ENCODE measurements at places on chromosomes 2 and 18.

DNA sequence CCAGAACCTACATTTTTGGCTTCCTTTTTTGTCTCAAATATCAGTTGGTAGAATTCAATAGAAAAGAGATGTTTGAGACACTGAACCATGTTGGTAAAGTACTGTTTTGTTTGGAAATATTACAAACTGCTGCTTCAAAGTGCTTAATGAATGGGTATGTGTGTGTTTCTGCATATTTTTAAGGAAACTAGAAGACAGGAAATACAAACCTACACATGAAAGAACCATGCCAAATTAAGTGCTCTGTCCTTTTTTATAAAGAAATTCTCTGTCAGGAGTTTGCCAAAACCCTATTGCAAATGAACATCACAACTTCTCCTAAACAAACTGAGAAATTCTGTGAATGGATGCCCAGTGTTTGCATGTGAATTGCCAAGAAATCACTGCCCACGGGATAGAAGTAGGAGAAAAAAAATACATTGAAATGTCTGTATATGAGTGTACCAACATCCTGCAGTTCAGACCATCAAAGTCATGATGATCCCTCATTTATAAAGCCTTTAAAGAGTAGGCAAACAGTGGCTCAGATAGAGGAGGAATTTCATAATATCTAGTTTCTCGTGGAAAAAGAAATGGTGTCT is 69.6 kb upstream of the RND3 start:
- no peak for DNase-seq

DNA sequence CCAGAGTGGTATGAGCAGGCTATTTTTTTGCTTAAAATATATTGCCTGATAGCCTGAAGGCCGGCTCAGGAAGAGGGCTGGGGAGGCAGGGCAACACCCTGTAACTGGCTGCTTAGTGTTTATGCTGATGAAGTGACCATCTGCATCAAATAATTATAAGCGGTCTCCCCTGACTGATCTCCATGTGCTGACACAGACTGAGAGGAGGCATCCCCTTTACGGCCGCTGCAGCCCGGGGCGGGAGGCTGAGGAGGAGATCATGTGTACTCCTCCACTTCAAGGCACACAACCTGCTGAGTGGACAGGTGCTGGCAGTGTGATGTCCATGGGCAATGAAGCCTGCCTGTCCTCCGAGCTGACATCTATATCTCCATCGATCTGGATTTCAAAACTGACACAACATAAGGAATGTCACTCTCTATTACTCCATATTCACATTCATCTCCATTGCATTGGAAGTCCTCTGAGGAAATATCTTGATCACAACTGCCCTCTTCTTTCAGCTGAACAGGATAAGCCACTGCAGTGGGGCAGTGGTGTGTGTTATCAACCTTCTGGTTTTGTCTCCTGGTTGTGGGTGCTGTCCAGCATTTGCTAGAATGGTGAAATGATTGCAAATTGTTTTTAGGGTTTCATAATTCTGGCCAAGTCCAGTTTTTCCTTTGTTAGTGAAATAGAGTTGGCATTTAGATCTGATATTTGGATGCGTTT is 143.5 kb downstream of the AQP4 start:
- no peak for DNase-seq

GRCh38 chr18:9862686-9863085 is 23.1 kb upstream of the TXNDC2 start:
- DNase-seq, result no peak

- DNase-seq, result no peak
Observed at GRCh38 chr2:98828369-98828744, 97.4 kb upstream of the MGAT4A start.

- no peak for DNase-seq
Observed at GRCh38 chr2:212973347-212973746, 178.1 kb downstream of the IKZF2 start.

DNA sequence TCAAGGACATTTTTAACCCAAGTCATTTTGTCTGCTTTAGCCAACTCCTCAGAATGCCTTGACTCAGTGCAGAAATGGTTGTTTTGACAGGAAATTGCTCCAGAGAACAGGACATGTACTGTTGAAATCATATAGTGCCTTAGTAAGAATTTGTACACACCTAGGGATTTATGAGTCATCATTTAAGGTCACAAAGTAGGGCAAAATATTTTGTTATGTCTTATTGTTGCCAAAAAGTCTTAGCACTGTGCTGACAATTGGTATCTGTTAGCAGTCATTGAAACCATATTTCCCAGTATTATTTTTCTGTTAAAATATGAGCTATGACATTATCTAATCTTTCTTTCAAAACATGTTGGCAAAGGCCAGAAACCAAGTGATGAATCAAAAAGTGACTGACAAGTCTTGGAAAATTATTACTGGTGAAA is 104.5 kb downstream of the OSBPL6 start:
- no peak for DNase-seq

DNA sequence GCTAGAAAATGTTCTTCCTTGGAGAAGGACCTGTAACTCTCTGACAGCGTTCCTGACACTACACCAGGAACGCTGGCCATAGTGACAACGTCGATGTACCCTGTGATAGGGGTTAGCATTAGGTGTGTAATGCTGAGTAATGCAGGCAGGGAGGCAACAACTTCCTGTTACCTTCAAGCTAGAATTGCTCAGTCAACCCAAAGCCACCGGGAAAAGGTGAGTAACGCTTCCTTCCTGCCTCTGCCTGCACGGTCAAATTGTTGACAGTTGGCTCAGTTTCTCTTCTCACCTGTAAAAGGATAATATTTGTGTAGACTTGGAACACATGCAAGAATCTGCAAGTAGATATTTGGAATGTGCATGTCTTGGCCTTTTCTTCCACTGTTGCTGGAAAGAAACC is 12.7 kb downstream of the FAM110C start:
- DNase-seq, result no peak

DNA sequence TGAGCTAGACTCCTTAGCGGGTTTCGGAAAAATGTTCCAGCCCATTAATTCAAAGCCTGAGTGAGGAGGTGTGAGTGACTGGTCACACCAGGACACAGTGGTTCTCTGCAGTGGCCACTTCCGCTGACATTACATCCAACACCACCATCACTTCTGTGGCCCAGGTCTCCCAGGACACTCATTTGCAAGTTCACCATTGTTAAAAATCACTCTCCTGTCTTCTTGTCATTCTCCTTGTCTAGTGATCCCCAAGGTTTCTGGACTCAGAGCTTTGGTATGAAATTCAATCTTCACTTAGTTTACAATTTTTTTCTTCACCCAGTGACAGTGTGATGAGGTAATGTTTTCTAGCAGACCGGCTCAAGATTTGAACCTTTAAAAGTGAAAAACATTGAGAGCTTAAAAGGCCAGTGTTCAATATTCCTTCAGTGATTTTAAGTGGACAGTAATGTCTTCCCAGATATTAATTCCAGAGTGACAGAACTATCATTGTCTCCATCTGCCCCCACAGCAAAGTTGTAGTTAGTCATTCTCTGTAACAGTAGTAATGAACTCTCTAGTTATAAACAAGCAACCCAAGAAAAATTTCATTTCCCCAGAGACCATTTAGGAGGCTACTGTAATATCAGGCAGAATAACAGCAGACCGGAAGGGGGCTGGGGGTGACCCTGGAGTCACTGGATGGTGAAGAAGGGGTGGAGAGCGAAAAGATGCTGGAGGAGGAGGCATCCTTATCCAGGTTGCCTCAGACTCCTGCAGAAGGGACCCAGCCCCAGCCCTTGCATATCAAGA is 164.9 kb downstream of the GFPT1 start:
- peak; percentile 21 for DNase-seq

DNA sequence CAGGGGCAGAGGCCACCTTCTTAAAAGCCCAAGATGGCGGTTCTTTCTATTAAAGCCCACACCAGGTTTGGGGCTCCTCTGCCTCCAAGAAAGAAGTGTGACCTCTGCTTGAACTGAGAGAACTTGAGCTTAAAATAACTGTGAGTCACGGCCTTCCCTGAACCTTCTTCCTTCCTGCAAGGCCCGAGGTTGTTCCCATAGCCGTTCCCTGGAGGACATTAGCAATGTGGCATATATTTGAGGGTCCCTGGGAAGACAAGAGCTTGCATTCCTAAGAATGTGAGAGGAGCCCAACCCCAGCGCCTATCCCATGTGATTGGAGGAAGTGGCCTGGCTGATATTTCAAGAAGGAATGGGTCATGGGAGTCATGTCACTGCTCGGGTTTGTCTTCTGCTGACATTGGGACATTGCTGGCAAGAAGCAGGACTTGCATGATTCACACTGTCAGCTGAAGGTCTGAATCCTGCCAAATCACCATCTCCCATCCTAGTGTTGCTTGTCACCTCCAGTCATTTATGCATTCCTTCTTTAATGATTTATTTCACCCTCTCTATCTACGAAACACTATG is 168.1 kb downstream of the TRIB2 start:
- DNase-seq, result peak; percentile 19

- no peak for DNase-seq
Observed at GRCh38 chr2:181818840-181819239, 72.7 kb upstream of the ITPRID2 start.

DNA sequence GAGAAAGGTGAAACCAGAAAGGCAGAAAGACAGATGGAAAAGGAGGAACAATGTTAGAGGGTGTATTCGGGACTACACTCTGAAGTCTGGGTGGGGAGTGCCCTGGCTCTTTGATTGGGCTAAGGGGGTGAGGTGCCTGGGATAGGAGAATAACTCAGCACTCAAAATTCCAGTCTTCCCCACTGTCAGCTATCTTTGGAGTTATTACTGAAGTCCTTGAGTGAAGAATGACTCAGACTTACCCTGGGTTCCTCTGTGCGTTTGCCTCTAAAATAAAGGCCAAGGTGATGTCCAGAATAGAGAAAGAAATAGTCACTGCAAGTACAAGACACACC is 151.8 kb upstream of the SERPINE2 start:
- peak; percentile 5 for DNase-seq

DNA sequence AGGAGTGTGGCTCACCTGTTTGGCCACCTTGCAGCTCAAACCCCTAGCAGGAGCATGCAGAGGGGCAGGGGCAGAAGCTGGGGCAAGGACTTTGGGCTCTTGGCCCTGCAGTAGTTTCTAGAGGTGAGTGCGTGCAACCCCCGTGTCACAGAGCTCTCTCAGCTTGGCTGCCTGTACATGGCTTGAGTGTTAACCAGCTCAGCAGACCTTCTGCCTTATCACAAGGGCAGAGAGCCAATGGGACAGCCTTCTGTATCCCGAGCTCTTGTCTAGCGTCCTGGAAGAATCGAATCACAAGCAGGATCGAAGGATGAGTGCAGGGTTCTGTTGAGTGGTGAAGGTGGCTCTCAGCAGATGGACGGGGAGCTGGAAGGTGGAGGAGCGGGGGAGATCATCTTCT is 120.3 kb upstream of the TMEM18 start:
- DNase-seq, result no peak

DNA sequence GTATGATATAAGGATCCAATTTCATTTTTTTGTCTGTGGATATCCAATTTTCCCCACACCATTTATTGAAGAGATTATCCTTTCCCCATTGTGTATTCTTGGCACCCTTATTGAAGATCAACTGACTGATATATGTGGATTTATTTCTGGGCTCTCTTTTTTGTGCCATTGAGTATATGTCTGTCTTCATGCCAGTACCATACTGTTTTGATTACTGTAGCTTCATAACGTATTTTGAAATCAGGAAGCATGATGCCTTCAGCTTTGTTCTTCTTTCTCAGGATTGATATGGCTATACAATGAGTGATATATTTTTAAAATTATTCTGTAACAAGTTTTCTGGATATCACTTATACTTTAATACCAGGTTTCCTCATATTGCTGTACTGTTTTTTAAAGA is 58.1 kb upstream of the DLX2 start:
- DNase-seq, result no peak

GRCh38 chr2:29293830-29294438 is 178.7 kb downstream of the CLIP4 start:
- no peak for DNase-seq

- peak; percentile 33 for DNase-seq
Observed at GRCh38 chr2:166167449-166167848, 39.6 kb upstream of the SCN1A start.

DNA sequence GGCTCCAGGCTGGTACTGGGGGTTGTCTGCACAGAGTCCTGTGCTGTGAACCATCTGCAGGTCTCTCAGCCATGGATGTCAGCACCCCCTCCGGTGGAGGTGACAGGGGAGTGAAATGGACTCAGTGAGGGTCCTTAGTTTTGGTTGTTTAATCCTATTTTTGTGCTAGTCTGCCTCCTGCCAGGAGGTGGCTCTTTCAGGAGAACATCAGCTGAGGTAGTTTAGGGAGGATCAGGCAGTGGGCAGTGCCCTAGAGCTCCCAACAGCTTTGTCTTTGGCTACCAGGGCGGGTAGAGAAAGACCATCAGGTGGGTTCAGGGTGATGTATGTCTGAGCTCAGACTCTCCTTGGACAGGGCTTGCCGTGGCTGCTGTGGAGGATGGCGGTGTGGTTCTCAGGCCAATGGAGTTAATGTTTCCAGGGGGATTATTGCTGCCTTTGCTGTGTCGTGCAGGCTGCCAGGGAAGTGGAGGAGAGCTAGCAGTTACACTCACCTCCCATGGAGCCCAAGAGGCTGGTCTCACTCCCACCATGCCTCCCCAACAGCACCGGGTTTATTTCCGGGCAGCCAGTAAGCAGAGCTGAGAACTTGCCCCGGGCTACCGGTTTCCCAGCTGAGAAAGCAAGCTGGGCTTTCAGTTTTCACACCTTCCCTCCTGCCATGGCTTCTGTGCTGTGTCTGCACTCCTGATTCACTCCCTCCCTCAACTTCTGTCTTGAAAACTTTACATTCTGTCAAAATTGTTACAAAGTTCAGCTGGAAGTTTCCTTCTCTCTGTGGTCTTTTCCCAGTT is 563.4 kb downstream of the XIRP2 start:
- no peak for DNase-seq

DNA sequence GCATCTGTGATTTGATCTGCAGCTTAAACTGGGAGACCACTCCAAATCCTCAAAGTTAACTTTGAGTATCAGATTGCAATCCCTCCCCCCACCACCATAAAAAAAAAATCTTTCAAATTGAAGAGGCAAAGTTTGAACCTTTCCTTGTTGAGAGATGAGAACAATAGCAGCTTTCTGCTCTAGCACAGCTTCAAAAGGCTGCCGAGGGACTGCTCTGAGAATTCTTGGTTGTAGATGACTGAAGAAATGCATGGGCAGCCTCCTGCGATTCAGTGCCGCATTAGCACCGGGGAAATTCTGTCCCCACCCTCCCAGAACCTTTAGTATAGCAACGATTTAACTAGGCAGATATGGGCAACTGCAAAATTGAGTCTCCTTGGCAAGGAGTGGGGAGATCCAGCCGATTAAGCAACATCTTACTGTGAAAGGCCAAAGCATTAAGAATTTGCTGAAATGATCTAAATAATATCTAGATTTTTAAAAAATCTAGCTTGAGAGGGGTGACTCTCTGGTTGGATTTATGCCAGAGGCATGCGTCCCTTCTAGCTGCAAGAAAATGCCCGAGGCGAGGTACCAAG is 3.9 kb upstream of the SP5 start:
- no peak for DNase-seq

GRCh38 chr2:237099804-237100203 is 14.1 kb downstream of the COPS8 start:
- DNase-seq, result no peak

GRCh38 chr2:48205137-48205798 is 299.0 kb upstream of the FBXO11 start:
- no peak for DNase-seq

Data from amniotic stem cell (primary cell).